ENCODE measurements at places on chromosomes 16 and 17.

DNA sequence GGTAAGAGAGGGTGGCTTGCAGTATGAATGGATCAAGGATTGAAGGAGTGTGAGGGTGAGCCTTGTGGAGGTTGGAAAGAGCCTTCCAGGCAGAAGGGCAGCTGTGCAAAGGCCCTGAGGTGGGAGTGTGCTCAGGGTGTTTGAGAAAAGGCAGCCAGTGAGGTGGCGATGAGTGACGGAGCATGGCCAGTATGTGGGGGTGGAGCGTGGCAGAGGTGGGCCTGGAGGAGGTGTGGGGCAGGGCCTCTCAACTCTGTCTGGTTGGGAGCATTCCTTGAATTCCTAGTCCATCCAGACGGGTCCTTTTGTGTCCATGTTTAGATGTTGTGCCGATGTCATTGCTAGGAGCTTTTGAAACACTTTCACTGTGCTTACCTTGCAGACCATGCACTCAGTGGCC is 51.3 kb downstream of the EPN2 start:
- DNase-seq, result no peak

- no peak for DNase-seq
Measured at GRCh38 chr17:34367486-34368195, 4.6 kb upstream of the CCL1 start.

- peak; percentile 14 for DNase-seq
Measured at GRCh38 chr16:70250748-70251628, 752 bp downstream of the EXOSC6 start.

GRCh38 chr17:2854143-2855055 is 58.2 kb downstream of the RAP1GAP2 start:
- DNase-seq, result no peak

GRCh38 chr17:3955673-3955988 is 8.6 kb downstream of the ATP2A3 start:
- no peak for DNase-seq

DNA sequence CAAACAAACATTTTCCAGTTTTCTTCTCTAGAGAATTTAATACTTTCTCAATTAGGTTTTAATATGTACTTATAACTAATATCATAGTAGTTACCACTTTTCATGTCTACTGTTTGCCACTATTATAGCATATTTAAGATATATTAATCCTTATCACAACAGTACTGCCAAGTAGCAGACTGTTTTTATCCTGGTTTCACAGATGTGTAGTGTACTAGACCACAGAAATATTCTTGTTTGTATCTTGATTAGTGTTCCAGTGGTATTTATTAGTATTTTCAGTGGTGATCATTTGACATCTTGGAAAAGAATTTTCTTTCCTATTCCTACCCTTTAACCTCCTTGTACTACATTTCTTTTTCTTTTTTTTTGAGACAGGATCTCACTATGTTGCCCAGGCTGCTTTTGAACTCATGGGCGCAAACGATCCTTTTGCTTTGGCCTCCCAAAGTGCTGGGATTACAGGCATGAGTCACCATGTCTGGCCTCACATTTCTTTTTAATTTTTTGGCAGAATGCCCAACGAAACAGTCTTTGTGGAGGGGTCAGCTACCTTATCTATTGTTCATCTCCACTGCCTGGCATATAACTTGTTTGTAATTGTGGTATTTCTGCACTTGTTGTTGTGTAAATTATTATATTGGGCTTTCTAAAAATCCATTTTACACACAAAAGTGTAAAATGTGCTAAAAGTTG is 27.2 kb downstream of the MAP2K4 start:
- DNase-seq, result no peak
